ENCODE measurements at places on chromosomes 6 and 20.

DNA sequence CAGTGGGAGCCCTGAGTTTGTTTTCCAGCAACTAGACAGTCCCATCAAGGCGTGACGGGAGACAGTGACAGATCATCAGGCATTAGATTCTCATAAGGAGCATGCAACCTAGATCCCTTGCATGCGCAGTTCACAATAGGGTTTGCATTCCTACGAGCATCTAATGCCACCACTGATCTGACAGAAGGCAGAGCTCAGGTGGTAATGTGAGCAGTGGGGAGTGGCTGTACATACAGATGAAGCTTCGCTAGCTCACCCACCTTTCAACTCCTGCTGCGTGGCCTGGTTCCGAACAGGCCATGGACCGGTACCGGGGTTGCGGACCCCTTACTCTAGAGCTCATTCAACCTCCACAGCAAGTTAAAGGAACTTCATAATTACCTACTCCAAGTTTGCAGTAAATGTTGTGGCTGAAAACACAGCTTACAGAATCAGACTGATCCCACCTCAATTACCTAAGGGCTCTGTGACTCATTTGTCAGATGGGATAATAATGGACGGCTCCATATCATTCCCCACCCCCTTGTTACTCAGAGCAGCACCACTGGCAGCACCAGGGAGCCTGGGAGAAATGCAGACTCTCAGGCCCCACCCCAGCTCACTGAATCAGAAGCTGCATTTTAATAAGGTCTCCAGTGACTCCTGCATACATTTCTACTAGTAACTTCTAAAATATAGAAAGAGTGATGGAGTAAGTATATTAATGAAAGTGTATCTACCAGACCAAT lies 15.7 kb downstream of the PXMP4 start:
- DNase-seq = no peak

- no peak for DNase-seq
These were observed 119.7 kb downstream of the BCKDHB start for GRCh38 chr6:80226151-80226550.

DNA sequence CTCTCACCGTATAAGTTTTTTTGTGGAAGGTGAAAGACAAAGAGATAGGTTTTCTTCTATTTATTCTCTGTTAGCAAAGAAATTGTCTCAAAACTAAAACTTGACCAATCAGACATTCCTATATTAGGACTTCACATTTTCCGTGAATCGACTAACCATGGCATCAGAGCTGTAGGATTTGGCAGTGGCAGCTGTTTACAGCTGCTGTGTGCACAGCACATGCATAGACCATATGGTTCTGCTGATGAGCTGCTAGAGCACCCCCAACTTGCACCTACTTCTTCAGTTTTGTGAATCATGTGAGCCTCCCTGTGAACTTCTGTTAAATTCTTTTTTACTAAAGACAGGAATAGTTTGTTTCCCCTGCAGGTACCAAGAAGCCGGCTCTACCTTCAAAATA lies 157.9 kb downstream of the RFX6 start:
- DNase-seq = no peak

GRCh38 chr20:8951164-8951563 lies 117.7 kb upstream of the PLCB4 start:
- no peak for DNase-seq

GRCh38 chr6:10350720-10351119 lies 64.2 kb downstream of the TFAP2A start:
- DNase-seq = no peak

Measured in HTR-8/SVneo (cell line).